ENCODE measurements at places on chromosomes 11 and 22. TPM values are rescaled to one million over a fixed set of nuclear protein-coding genes. Genes with fewer than 3 reads are reported as not detected.
A peak's percentile ranks its signal among the peaks of the same experiment; 100 is the strongest.

GRCh38 chr22:36377022-36377631 is 10.6 kb downstream of the MYH9 start:
- DNase-seq = no peak

DNA sequence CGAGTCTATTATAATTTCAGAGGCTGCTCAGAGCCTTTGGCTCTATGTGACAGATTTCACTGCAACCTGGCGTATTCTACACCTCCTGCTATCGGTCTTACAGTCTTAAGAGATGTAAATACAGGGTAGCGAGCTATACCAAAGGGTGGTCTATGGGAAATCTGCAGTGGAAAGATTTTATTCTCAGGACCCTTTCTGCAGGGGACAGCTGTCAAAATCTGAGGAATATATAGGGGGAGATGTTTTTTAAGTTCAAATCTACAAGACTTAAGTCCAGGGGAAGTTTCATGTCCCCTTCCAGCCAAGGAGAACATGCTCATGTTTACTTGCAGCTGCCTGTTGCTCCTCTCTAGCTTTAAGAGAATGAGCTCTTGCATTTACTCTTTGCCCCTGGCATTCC is 62.7 kb downstream of the MICAL2 start:
- DNase-seq = no peak

GRCh38 chr11:72013765-72014711 is 15.3 kb downstream of the IL18BP start:
- no peak for DNase-seq

GRCh38 chr11:10021563-10021962 is 272.5 kb downstream of the SBF2 start:
- DNase-seq = no peak

- DNase-seq = peak; percentile 86
Measured at GRCh38 chr22:23178512-23179254, 1.6 kb upstream of the BCR start.

- DNase-seq = no peak
Measured at GRCh38 chr22:24059121-24059520, 48.0 kb downstream of the CABIN1 start.

GRCh38 chr11:92653454-92653853 is 316.0 kb upstream of the MTNR1B start:
- DNase-seq = no peak

DNA sequence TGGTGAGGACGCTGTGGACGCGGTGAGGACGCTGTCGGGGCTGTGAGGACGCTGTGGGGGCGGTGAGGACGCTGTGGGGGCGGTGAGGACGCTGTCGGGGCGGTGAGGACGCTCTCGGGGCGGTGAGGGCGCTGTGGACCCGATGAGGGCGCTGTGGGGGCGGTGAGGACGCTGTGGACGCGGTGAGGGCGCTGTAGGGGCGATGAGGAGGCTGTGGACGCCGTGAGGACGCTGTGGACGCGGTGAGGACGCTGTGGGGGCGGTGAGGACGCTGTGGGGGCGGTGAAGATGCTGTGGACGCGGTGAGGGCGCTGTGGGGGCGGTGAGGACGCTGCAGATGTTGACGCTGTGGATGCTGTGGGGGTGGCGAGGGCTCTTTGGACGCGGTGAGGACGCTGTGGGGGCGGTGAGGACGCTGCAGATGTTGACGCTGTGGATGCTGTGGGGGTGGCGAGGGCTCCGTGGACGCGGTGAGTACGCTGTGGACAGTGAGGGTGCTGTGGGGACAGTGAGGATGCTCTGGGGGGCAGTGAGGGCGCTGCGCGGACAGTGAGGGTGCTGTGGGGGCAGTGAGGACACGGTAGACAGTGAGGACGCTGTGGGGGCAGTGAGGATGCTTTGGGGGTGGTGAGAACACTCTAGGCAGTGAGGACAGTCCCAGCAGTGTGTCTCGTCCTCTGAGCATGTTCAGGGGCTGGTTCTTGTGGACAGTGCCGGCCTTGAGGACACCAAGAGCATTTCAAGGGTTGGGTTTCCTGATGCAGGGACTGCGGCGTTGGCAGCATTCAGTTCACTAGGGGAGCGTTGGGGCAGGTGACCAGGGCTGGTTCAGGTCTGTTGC is 4.2 kb downstream of the GP1BB start:
- DNase-seq = no peak

- no peak for DNase-seq
Measured at GRCh38 chr22:43698403-43698802, 113.7 kb downstream of the EFCAB6 start.

DNA sequence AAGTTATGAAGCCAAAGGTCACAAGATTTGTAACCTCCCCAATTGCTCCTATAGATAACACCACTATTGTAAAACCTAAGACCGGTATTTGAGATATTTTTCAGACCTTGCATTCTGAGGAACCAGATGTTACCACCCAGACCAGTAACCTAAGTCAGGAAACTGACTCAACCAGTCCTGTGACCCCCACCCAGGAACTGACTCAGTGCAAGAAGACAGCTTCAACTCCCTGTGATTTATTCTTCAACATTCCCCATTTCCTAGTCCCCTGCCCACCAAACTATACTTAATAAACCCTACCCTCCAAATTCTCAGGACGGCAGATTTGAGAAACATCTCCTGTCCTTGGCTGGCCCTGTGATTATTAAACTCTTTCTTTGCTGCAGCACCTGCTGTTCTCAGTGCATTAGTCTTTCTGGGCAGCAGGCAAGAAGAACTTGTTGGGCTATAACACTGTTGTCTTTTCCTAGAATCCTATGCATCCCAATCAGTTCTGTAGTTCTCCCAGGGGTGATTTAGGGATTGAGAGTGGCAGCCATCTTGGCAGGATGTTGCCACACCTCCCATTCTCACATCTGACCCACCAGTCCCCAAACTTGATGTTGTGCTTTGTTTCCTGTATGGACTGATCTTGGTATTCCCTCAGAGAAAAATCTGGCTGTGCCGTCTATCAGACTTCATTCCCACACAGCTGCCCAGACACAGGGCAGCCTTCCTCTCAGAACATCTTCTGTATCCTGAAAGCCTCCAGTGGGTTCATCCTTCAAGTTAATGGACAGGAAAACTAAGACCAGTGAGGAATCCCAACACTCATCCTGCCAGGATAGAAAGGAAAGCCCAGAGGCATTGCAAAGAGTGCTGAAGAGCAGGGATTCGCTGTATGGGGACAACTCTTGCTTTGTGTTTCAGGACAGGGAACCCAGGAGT is 104.0 kb downstream of the PDE2A start:
- DNase-seq = no peak

DNA sequence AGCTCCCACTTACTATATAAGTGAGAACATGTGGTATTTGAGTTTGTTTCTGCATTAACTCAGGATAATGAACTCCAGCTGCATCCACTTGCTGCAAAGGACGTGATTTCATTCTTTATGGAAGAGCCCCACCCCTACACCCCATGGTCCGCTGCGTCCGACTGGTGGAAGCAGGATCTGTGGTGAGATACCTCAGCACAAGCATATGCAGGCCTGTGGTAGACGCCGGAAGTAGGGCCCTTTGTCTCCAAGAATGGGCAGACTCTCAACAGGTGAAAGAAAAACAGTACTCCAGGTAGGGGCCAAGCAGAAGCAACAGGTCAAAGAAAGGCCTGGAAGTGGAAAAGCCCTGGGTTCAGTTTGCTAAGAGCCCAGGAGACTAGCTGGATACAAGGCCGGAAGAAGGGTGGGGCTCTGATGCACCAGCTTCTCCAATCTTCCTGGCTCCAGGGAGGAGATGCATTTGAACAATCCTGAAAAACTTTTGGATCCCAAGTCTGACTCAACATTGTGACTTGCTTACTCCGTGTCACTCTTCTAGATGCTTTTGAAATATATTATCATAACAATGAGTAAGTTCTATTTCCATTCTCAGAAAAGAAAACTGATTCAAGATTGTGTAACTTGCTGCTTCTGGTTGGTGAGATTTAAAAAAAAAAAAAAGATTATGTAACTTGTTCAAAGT is 30.4 kb downstream of the NEAT1 start:
- peak; percentile 55 for DNase-seq

Gene EED
- total RNA-seq = 25.2 TPM

Gene MUC2
- not detected for total RNA-seq

Gene CYB5R3
- total RNA-seq = 241 TPM

Gene RIC8A
- total RNA-seq = 74.7 TPM

Gene DDX25
- 2.2 TPM for total RNA-seq

All from sciatic nerve (tissue), 2 donors.